Osteoblast (primary cell): ENCODE measurements at places on chromosomes 1 and 21.

GRCh38 chr1:28027660-28028059 lies 60.8 kb downstream of the EYA3 start:
- H3K27ac ChIP-seq, result no peak overlapping the region
- H3K4me1 ChIP-seq, result peaks cover 14% of the 10 kb centered on the region
- H3K36me3 ChIP-seq, result no peaks in the 10 kb centered on the region
- DNase-seq, result no peak
- no peaks in the 10 kb centered on the region for H3K27me3 ChIP-seq
- H3K4me3 ChIP-seq, result no peak overlapping the region

- H3K27me3 ChIP-seq, result no peaks in the 10 kb centered on the region
- peaks cover 3% of the 10 kb centered on the region for H3K4me1 ChIP-seq
- peak; percentile 65 for DNase-seq
- H3K27ac ChIP-seq, result no peak overlapping the region
- H3K36me3 ChIP-seq, result no peaks in the 10 kb centered on the region
Measured at GRCh38 chr1:15836772-15837669, 10.5 kb upstream of the SPEN start.

GRCh38 chr1:5563861-5564577 lies 428.2 kb downstream of the NPHP4 start:
- no peaks in the 10 kb centered on the region for H3K27me3 ChIP-seq
- H3K4me3 ChIP-seq, result no peak overlapping the region
- no peaks in the 10 kb centered on the region for H3K4me1 ChIP-seq
- no peak overlapping the region for H3K27ac ChIP-seq
- no peaks in the 10 kb centered on the region for H3K36me3 ChIP-seq
- no peak for DNase-seq

DNA sequence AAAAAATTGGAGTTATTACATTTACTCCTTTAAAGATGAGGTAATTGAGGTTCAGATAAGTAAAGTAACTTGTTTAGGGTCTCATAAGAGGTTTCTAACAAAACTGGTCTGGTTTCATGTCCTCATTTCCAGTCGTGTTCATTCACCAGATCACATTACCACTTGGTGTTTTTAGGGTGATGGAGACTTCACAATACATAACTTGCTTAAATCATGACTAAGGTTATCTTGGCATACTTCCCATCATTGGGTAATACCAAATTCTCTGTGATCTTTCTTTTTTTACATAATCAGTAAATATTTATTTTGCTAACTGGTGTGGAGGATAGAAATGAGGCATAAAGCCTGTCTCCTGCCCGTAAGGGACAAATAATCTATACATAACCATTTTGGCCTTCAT lies 31.6 kb upstream of the RPTN start:
- H3K4me3 ChIP-seq, result no peak overlapping the region
- no peak overlapping the region for H3K27ac ChIP-seq
- peaks cover 12% of the 10 kb centered on the region for H3K4me1 ChIP-seq
- H3K36me3 ChIP-seq, result no peaks in the 10 kb centered on the region

- H3K4me1 ChIP-seq, result no peaks in the 10 kb centered on the region
- H3K27ac ChIP-seq, result no peak overlapping the region
- H3K4me3 ChIP-seq, result no peak overlapping the region
- H3K36me3 ChIP-seq, result no peaks in the 10 kb centered on the region
- no peak for DNase-seq
- no peaks in the 10 kb centered on the region for H3K27me3 ChIP-seq
Measured at GRCh38 chr21:31837618-31838390, 35.0 kb upstream of the HUNK start.

- H3K27ac ChIP-seq, result no peak overlapping the region
- H3K4me3 ChIP-seq, result no peak overlapping the region
- no peaks in the 10 kb centered on the region for H3K36me3 ChIP-seq
- no peak for DNase-seq
Measured at GRCh38 chr1:187326557-187326956, 497.8 kb downstream of the PLA2G4A start.

DNA sequence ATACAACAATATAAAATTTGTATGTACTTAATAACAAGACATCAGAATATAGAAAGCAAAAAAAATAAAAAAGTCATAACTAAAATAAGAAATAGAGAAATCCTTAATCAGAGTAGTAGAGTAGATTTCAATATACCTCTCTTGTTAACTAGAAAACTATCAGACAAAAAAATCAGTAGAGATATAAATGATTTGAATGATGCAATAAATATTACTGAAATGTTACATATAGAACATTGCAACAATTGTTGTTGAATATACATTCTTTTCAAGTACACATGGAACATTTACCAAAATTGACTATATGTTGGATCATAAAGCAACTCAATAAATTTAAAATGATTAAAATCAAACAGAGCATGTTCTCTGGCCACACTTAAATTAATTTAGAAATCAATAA lies 31.9 kb upstream of the ADAR start:
- H3K27ac ChIP-seq, result no peak overlapping the region
- H3K36me3 ChIP-seq, result no peaks in the 10 kb centered on the region
- peaks cover 9% of the 10 kb centered on the region for H3K27me3 ChIP-seq
- H3K4me1 ChIP-seq, result no peaks in the 10 kb centered on the region
- DNase-seq, result no peak

- H3K4me1 ChIP-seq, result peaks cover 19% of the 10 kb centered on the region
- H3K4me3 ChIP-seq, result no peak overlapping the region
- no peak for DNase-seq
Measured at GRCh38 chr1:186683652-186684410, 3.6 kb upstream of the PTGS2 start.

GRCh38 chr1:180675586-180675985 lies 43.8 kb downstream of the XPR1 start:
- no peaks in the 10 kb centered on the region for H3K4me1 ChIP-seq
- no peak for DNase-seq
- no peak overlapping the region for H3K27ac ChIP-seq
- H3K27me3 ChIP-seq, result no peaks in the 10 kb centered on the region
- no peak overlapping the region for H3K4me3 ChIP-seq

GRCh38 chr1:204018460-204018859 lies 54.5 kb upstream of the SOX13 start:
- H3K4me3 ChIP-seq, result no peak overlapping the region
- no peaks in the 10 kb centered on the region for H3K4me1 ChIP-seq
- H3K27me3 ChIP-seq, result peaks cover 17% of the 10 kb centered on the region

DNA sequence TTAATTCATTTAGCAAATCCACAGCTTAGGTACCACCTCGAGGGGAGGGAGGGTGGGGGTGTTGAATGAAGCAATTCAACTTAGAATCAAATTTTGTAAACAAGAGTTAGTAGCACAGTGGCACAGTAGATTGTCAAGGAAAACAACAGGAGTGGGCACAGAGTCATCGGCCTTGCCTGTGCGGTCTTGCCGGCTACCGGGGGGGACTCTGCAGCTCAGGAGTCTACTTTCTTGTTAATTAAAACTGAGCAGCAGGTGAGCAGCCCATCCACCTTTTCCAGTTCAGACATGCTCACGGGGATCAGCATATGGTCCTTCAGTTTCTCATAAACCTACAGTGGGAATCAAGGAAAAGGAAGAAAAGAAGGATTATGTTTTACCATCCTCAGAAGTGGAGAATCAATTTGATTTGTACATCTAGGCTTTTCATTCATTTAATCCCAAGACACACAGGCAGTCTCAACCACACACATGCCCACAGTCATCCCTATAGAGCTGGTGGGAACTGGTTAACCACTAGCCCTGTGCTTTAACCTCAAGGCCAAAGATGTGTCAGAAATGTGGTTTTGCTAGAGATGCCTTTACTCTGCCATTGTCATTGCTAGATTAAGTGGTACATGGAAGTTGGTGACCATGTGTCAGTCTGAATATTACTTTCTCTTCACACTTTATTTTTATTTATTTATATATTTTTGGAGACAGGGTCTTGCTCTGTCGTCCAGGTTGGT lies 45.0 kb upstream of the BCL10 start:
- peak overlapping the region; percentile 98 for H3K27ac ChIP-seq
- H3K4me1 ChIP-seq, result peaks cover 80% of the 10 kb centered on the region
- no peak overlapping the region for H3K4me3 ChIP-seq
- DNase-seq, result no peak

DNA sequence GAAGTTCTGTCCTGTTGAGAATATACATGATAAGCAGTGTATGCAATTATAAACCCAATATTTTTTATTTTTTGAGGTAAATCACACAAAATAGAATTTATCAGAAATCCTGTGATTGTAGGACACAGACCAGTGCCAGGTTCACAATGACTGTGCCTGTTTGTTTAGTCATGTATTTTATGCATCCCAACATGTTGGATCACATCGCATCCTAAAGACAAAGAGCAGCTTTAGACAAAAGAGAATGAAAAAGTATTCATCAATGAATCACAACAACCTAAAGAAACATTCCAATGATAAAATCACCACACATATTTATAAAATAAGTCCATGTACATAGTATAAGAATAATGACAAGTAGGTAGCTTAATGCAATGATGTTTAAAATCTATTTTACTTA lies 53.2 kb upstream of the LRRC8D start:
- H3K27ac ChIP-seq, result no peak overlapping the region
- no peak for DNase-seq
- no peak overlapping the region for H3K4me3 ChIP-seq
- no peaks in the 10 kb centered on the region for H3K36me3 ChIP-seq
- H3K4me1 ChIP-seq, result peaks cover under 1% of the 10 kb centered on the region
- peaks cover 5% of the 10 kb centered on the region for H3K27me3 ChIP-seq

GRCh38 chr1:160096274-160097116 lies 1.9 kb downstream of the IGSF8 start:
- peak; percentile 88 for DNase-seq
- no peaks in the 10 kb centered on the region for H3K27me3 ChIP-seq
- H3K4me1 ChIP-seq, result peaks cover 15% of the 10 kb centered on the region
- no peak overlapping the region for H3K27ac ChIP-seq

GRCh38 chr1:84540759-84541158 lies 33.5 kb downstream of the CTBS start:
- peak overlapping the region; percentile 35 for H3K27ac ChIP-seq
- H3K4me1 ChIP-seq, result peaks cover 4% of the 10 kb centered on the region
- H3K4me3 ChIP-seq, result no peak overlapping the region
- DNase-seq, result no peak
- peaks cover 9% of the 10 kb centered on the region for H3K36me3 ChIP-seq

DNA sequence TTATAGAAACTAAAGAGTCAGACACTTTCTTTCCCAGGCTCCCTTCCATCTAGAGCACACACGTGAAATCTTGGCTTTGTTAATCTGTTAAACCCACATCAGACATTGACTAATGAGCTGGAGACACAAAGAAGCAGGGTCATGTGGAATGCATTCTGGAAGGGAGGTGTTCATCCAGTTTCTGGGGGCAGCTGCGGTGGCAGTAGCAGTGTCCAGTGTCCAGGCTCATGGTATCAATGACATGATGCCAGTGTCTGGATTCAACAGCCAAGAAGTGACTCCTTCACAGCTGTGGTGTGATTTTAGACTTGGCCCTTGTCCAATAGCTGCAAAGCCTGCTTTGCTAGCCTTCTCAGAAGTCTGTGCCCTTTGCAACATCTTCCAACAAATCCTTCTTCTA lies 95.2 kb downstream of the NTPCR start:
- H3K4me1 ChIP-seq, result no peaks in the 10 kb centered on the region
- H3K27ac ChIP-seq, result no peak overlapping the region
- no peak for DNase-seq
- H3K27me3 ChIP-seq, result no peaks in the 10 kb centered on the region

DNA sequence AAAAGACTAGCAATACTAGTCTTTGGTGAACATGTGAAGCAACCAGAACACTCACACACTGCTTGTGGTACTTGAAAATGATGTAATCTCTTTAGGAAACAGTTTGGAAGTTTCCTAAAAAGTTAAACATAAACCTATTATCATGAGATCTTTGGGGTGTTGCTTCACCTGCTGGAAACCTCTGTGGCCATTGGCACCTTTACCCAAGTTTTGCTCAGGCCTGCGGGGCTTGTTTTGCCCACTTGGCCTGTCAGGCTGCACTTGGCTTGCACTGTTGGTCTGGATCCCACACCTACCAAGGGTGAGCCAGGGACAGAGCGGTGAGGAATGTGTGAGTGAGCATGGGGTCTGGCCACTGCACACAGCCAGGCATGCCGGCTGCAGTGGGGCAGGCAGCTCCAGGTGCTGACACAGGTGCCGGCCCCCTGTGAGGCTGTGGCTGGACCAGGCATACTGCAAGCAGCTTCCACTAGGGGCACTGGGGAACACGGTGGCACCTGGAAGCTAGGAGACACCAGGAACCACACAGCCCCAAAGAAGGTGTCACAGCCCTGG lies 14.4 kb upstream of the FNBP1L start:
- H3K36me3 ChIP-seq, result no peaks in the 10 kb centered on the region
- H3K4me3 ChIP-seq, result no peak overlapping the region
- DNase-seq, result no peak
- no peaks in the 10 kb centered on the region for H3K4me1 ChIP-seq
- H3K27ac ChIP-seq, result no peak overlapping the region
- peaks cover 29% of the 10 kb centered on the region for H3K27me3 ChIP-seq

DNA sequence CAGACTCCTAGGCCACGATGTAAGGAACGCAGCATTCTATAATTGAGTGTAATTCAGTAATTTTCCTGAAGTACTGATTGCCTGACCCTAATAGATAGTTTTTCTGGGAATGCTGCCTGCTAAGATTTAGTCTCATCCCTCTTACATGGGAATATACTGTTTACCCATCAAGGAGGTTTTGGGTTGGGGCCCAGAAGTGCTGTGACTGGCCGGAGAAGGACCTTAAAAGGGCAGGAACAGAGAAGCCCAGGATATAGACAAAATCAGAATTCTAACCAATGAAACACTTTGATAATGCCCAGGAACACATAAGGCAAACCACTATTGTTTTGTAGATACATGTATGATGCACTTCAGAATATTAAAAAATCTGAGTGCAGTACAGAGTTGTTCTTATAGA lies 111.6 kb downstream of the RGS2 start:
- no peak overlapping the region for H3K27ac ChIP-seq
- no peaks in the 10 kb centered on the region for H3K36me3 ChIP-seq
- DNase-seq, result no peak
- no peak overlapping the region for H3K4me3 ChIP-seq

- H3K4me1 ChIP-seq, result peaks cover 7% of the 10 kb centered on the region
- no peaks in the 10 kb centered on the region for H3K36me3 ChIP-seq
- H3K27ac ChIP-seq, result no peak overlapping the region
- H3K27me3 ChIP-seq, result peaks cover 11% of the 10 kb centered on the region
- H3K4me3 ChIP-seq, result no peak overlapping the region
Measured at GRCh38 chr1:184647471-184647870, 107.2 kb downstream of the EDEM3 start.

GRCh38 chr1:118558933-118559332 lies 373.9 kb upstream of the SPAG17 start:
- DNase-seq, result no peak
- no peaks in the 10 kb centered on the region for H3K4me1 ChIP-seq
- no peaks in the 10 kb centered on the region for H3K36me3 ChIP-seq
- H3K27ac ChIP-seq, result no peak overlapping the region
- no peaks in the 10 kb centered on the region for H3K27me3 ChIP-seq

DNA sequence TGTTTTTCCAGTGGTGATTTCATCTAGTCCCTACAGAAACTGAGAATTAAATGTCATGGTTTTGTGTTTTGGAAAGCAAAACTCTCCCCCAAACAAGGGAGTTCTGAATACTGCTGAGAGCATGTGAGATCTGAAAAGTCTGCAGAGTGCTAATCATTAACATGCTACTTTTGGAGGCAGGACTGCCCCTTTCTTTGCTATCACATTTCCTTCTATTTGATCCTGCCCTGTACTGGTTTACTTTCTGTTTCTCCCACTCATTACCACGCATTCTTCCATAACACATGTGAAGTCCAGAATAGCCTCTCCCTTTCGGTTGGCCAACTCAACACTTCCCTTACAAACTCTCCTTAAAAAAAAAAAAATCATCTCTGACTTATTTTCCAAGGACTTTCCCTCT lies 63.6 kb downstream of the GADD45A start:
- DNase-seq, result no peak
- peaks cover 14% of the 10 kb centered on the region for H3K36me3 ChIP-seq
- peak overlapping the region; percentile 44 for H3K4me3 ChIP-seq
- peak overlapping the region; percentile 89 for H3K27ac ChIP-seq
- H3K4me1 ChIP-seq, result peaks cover 71% of the 10 kb centered on the region
